GOT3 (cell line): ENCODE measurements at places on chromosomes 16 and 17.
A peak's percentile ranks its signal among the peaks of the same experiment; 100 is the strongest.

DNA sequence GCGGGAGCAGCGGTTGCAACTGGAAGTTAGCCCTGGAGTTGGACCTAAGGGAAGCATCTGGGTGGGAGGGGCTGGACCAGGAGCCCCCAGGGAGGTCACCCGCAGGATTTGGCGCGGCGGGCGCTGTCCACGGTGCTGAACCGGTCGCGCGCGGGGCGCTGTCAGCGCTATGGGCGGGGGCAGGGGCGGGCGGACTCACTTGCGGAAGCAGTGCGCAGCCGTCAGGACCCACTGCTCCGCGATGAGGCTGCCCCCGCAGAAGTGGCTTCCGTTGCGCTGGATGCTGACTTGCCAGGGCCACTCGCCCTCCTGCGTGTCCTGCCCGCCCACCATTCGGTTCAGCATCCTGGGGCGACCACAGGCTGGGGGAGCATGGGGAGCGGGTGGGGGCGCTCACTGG, 4.5 kb downstream of the PRSS27 start:
- peak; percentile 14 for DNase-seq

DNA sequence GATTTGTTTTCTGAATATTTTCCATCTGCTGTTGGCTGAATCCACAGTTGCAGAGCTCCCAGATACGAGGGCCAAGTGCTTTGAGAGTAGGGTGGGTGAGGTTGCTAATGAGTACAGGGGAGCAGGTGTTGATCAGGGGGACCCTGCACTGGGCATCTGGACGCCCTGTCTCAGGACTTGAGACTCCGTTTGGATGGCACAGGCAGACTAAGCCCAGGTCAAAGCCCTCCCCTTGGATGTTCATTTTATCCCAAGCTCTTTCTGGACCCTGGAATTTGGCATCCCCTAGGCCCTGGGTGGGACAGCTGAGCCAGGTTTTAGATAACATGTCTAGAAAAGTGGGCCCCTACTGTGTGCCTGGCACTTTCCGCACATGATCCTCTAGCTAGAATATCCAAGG, 12.1 kb downstream of the USP6 start:
- DNase-seq: no peak

GRCh38 chr17:14429084-14429483, 128.2 kb downstream of the HS3ST3B1 start:
- no peak for DNase-seq

GRCh38 chr16:3945751-3946603, 65.5 kb upstream of the CREBBP start:
- no peak for DNase-seq

GRCh38 chr16:31111881-31112466, 3.8 kb downstream of the BCKDK start:
- DNase-seq: no peak

DNA sequence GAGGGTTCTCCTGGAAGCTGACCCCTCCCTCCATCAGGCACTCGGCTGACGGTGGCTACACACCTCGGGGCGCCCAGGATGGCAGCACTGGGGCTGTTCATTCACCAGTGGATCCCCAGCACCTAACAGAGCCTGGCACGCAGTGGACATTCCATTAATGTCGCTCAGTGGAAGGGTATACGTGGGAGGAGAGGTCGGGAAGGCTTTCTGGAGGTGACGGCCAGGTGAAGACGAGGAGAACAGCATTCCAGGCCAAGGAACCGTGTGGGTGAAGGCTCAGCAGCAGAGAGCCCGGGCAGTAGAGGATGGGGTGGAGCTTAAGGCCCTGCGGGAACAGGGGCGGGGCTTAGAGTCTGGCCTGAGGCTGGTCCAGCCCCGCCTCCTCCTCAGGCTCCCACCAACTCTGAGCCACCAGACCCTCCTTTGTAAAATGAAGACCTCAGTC, 2.5 kb upstream of the HS3ST6 start:
- no peak for DNase-seq
